ENCODE measurements at places on chromosomes 16 and 17.
A peak's percentile ranks its signal among the peaks of the same experiment; 100 is the strongest.

DNA sequence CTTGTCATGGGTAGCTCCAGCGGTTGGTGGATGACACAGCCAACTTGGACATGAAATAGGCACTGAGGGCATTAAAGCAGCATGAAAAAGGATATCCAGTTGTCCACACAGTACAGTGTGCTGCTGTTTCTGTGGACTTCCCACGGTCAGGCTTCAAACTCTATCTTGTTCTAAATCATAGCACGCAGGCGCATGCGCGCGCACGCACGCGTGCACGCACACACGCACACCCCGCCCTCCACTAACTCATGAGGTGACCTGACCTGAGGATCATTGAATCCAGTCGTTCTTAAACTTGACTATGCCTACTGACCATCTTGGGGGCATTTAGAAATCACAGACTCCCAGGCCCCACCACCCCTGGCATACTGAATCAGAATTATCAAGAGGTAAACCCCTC lies 361.4 kb downstream of the CA10 start:
- no peak for DNase-seq

DNA sequence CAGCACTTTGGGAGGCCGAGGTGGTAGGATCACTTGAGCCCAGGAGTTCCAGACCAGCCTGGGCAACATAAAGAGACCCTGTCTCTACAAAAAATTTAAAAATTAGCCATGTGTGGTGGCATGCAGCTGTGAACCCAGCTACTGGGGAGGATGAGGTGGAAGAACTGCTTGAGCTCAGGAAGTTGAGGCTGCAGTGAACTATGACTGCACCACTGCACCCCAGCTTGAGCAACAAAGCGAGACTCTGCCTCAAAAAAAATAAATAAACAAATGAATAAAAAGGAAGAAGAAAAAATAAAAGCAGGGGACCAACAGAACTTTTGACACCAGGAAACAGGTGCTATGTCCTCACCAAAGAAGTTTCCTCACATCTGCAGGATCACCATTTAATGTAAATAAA lies 14.2 kb downstream of the TERF2 start:
- no peak for DNase-seq

DNA sequence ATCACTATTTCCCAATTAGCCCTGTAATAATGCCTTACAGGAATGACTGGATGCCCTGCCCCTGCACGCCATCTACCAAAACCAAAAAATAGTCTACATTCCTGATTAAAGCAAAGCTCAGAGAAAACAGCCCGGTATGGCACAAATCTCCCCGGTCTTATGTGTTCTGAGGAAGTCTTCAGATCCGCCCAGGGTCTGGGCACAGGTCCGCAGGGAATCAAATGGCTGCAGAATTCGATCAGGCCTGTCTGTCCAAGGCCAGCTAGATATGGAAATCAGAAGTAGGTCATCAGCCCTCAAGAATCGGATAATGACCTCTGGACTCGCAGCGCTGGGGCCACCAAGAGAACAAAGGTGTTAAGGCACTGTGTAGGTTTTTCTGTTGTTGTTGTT lies 171.0 kb downstream of the ZFHX3 start:
- DNase-seq, result peak; percentile 26

DNA sequence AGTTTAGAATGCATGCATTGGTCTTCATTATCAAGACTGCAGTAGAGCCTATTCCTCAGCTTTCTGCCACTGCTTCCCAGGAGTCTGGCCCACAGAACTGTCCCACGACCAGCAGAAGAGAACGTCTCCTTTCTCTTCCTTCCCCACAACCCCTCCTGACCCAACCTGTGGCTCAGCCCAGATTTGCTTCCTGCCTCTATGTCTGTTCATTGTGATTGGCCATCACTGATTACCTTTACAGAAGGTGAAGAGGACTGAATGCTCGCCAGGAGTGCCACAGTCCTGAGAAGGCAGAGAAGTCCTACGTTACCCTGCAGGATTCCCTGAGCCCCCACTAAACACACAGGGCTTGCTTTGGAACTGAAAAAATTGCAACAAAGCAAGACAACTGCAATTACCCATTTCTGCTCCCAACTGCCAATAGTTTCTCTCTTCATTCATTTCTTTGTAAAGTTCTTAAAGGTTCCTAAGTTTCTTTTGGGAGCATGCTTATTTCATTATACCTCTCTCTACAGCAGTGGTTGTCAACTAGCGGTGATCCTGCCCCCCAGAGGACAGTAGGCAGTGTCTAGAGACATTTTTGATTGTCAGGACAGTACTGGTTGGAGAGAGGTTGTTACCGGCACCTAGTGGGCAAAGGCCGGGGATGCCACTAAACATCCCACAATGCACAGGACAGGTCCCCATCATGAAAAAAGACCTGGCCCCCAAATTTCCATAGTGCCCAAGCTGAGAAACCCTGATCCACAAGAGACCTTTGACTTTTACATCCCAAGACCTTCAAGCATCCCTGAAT lies 4.5 kb upstream of the NAT9 start:
- DNase-seq, result no peak

- DNase-seq, result peak; percentile 97
Observed at GRCh38 chr16:28538733-28539596, at the start of gene NUPR1. NUPR1 (minus strand) TSS chr16:28538974; CDS start chr16:28538907, 67 bp downstream.

GRCh38 chr17:81652906-81653771 lies 3.2 kb downstream of the PDE6G start:
- DNase-seq, result no peak

GRCh38 chr16:51341204-51341603 lies 190.1 kb upstream of the SALL1 start:
- DNase-seq, result no peak

DNA sequence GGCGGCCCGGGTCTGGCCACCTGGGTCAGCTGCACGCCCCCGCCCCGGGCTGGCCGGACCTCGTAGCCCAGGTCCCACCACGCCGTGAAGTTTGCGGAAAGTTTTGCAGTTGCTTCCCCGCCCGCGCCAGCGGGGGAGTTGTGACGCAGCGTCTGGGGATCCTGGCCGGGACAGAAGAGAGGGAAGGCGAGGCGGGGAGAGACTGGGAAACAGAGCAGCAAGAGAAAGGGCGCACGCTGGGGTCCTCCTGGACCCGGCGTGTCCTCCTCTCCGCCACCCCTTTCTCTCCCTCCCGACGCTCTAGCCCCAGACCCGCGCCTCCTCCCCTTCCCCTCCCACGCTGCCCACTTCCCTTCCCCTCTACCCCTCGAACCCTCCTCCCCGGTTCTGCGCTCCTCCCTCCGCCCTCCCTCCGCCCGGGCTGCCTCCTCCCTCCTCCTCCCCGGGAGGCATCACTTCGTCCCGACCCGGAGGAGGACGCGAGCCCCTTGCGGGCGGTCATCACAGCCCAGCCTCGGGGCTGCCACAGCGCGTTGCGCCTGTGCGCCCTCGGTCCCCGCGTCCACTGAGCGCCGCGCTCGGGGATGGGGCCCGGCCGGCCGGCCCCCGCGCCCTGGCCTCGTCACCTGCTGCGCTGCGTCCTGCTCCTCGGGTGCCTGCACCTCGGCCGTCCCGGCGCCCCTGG lies at the start of gene MRC2:
TSS of gene MRC2 (plus strand) at position 452 of the 685 bp plus-strand sequence. CDS start at position 585, 133 bp downstream.
- peak; percentile 85 for DNase-seq

GRCh38 chr16:19289811-19290485 lies 4.4 kb downstream of the CLEC19A start:
- no peak for DNase-seq

DNA sequence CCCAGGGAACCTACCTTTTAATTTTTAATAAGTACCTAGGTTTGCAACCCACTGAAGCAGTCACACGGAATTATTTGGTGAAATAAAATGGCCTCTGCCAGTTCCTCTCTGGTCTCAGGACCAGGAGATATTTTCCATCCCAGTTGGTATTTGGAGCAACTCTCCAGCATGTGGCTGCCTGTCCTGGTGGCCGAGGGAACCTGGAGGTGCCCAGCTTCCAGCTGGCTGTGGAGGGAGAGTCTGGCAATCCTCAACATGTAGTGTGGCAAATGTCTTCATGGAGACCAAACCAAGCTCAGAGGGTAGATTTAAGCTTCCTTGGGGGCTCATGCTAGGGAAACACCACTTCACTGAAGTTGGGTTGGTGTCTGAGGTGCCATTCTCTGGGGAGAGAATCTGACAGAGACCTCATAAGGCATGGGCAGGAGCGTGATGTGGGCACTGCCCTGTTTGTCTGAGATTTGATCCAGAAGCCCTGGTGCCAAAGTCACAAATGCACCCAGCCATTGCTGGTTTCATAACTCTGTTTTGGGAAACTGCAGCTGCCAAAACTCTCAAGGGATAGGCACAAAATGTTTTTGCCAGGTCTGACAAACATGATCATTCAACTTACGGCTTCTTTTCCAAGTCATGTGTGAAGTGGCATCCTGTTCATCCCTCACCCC lies 2.8 kb downstream of the MT1X start:
- DNase-seq, result no peak

- peak; percentile 17 for DNase-seq
Observed at GRCh38 chr16:22614271-22614947, 103.7 kb downstream of the NPIPB5 start.

DNA sequence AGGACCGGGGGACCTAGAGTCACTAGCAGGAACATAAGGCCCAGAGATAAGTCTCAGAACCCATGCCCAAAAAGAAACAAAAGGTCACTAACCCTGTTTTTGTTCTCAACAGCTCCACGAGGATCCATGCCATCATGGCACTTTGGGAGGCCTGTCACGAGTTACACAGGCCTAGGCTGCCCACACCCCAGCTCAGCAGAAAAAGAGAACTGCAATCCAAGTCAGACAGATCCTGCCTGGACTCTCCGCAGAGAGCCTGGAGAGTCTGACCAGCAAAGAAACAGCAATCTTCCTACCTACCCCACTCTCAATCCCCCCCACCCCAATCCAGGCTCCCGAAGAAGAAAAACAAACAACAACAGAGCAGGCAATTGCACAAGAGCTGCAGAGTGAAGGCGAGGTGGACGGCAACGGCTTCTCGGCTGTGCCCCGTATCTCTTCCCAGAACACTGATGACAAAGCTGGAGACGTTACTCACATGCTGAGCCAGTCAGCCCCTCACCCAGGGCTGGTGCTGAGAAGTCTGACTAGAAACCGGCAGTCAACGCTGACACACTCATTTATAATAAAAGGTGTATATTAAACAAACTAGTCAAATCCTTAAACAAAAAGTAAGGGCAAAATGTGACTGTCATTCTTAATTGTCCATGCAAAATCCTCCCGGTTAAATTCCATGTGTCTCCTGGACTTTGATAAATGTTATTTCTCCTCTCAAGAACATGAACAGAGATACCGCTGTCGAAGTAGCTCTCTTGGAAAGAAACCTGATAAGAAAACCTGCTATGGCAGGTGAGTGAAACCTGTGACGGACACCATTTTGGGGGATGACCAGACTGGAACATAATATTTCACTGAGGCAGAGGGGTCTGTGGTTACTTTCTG lies 89.3 kb downstream of the SMG6 start:
- peak; percentile 93 for DNase-seq
